ENCODE measurements at places on chromosomes 1 and 21. TPM values are rescaled to one million over a fixed set of nuclear protein-coding genes. Genes with fewer than 3 reads are reported as not detected.

The L1TD1 gene
- 0.84 TPM for total RNA-seq

The NBPF20 gene
- total RNA-seq, result 4.4 TPM

The CRB1 gene
- total RNA-seq, result 0.16 TPM

The PDE9A gene
- 3.8 TPM for total RNA-seq

The GJC2 gene
- total RNA-seq, result 4.3 TPM

The VANGL2 gene
- 1.3 TPM for total RNA-seq

The ZYG11A gene
- total RNA-seq, result 0.18 TPM

The S100A7A gene
- not detected for total RNA-seq

The SLC30A10 gene
- total RNA-seq, result not detected

The RNU1-2 gene
- total RNA-seq, result 8,154 TPM

GRCh38 chr21:39022863-39023693, 160.2 kb downstream of the PSMG1 start:
- H3K36me3 ChIP-seq, result no peaks in the 10 kb centered on the region
- peak overlapping the region; percentile 92 for H3K27ac ChIP-seq

DNA sequence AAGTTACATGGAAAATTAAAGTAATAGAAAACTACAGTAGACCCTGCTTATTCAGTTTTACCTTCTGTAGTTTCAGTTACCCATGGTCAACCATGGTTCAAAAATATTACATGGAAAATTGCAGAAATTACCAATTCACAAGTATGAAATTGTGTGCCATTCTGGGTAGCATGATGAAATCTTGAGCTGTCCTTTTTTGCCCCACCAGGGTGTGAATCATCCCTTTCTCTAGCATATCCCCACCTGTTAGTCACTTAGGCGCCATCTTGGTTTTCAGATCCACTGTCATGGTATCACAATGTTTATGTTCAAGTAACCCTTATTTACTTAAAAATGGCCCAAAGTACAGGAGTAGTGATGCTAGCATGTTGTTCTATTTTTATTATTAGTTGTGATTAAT, 3.5 kb upstream of the LRIF1 start:
- no peak overlapping the region for H3K27ac ChIP-seq
- H3K36me3 ChIP-seq, result no peaks in the 10 kb centered on the region
- no peaks in the 10 kb centered on the region for H3K4me1 ChIP-seq
- no peaks in the 10 kb centered on the region for H3K27me3 ChIP-seq

GRCh38 chr1:210223226-210223904, 9.2 kb upstream of the SERTAD4 start:
- H3K4me3 ChIP-seq, result no peak overlapping the region
- no peak overlapping the region for H3K27ac ChIP-seq
- H3K4me1 ChIP-seq, result no peaks in the 10 kb centered on the region
- H3K36me3 ChIP-seq, result no peaks in the 10 kb centered on the region
- H3K27me3 ChIP-seq, result no peaks in the 10 kb centered on the region

- H3K27me3 ChIP-seq, result no peaks in the 10 kb centered on the region
- H3K4me3 ChIP-seq, result no peak overlapping the region
- H3K4me1 ChIP-seq, result no peaks in the 10 kb centered on the region
- H3K36me3 ChIP-seq, result no peaks in the 10 kb centered on the region
- H3K27ac ChIP-seq, result no peak overlapping the region
Measured at GRCh38 chr1:173301507-173301906, 94.4 kb upstream of the TNFSF4 start.

DNA sequence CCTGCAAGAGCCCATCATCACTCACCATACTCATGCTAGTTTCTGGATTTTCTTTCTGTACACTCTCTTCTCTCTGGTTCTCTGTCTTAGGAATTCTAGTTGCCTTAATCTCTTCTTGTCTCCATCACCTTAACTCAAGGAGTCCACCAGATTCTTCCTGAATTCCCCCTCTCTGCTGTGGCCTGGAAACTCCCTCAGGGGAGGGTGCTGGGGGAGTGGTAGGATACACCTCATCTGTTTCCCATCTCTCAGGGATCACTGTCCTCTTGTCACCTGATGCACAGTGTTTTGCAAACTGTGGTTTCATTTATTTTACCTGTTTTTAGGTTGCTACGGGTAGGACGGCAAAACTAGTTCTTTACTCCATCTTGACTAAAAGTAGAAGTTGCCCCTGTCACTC, 6.6 kb upstream of the GNG12 start:
- H3K27me3 ChIP-seq, result no peaks in the 10 kb centered on the region
- peak overlapping the region; percentile 85 for H3K27ac ChIP-seq
- no peak for DNase-seq
- no peak overlapping the region for H3K4me3 ChIP-seq
- peaks cover 4% of the 10 kb centered on the region for H3K4me1 ChIP-seq
- no peaks in the 10 kb centered on the region for H3K36me3 ChIP-seq

- no peaks in the 10 kb centered on the region for H3K36me3 ChIP-seq
- H3K4me3 ChIP-seq, result no peak overlapping the region
- H3K4me1 ChIP-seq, result no peaks in the 10 kb centered on the region
Measured at GRCh38 chr1:75203415-75204277, 69.5 kb downstream of the LHX8 start.

DNA sequence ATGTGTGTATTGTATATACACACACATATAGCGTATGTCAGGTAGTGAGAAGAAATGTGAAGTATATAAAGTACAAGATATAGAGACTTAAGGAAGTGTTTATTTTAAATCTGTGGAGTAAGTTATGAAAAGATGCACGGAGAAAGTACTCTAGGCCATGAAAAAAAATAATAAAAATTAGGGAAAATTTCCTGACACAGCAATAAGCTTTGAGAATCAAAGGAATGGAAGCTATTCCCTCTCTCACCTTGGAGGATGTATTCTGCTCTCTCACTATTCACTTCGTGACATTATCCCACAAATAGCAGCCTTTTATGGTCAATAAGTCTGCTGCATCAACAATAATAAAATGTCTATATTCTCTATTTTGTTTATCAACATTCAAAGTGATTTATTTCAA, 700.4 kb upstream of the RGS18 start:
- no peak overlapping the region for H3K4me3 ChIP-seq
- H3K27ac ChIP-seq, result no peak overlapping the region
- H3K27me3 ChIP-seq, result no peaks in the 10 kb centered on the region

GRCh38 chr1:8211883-8212579, 105.9 kb upstream of the SLC45A1 start:
- no peak overlapping the region for H3K4me3 ChIP-seq
- no peaks in the 10 kb centered on the region for H3K36me3 ChIP-seq
- H3K27me3 ChIP-seq, result no peaks in the 10 kb centered on the region

GRCh38 chr1:239253032-239253431, 133.3 kb upstream of the CHRM3 start:
- no peaks in the 10 kb centered on the region for H3K36me3 ChIP-seq
- DNase-seq, result no peak
- H3K4me1 ChIP-seq, result no peaks in the 10 kb centered on the region
- H3K4me3 ChIP-seq, result no peak overlapping the region

DNA sequence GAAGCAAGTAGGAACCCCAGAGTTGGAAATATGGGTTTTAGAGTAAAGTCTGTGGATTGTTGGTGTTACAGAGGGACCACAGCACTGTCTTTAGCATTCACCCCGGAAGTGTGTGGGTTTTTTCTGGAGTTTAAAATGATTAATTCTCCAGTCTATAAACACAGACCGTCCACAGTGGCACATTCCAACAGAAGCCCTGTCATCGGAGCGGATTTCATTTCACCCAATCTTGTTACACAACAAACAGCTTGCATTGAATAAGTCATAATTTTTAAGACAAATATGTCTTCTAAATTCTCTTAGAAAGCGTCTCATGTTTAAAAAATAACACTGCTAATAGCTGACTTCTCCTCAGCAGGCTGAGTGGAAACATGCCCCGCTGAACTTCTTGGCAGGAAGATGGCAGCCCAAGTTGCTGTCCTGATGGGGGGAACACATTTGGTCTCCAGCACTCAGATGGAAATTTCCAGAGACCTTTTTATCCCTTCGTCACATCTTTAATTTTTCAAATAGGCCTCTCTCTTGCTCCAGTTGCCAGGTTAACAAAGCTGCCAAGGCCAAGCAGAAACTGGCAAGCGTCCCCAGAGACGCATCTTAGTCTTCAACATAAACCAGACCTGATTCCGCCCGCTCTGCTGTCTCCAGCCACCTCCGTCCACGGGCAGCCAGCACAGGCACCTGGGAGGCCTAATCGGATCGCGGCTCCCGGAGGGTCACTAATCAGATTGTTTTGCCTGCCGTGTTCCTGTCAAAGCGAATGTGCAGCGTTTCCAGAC, 28.8 kb upstream of the SLC19A1 start:
- H3K4me1 ChIP-seq, result no peaks in the 10 kb centered on the region
- H3K27ac ChIP-seq, result no peak overlapping the region
- no peaks in the 10 kb centered on the region for H3K36me3 ChIP-seq
- H3K4me3 ChIP-seq, result no peak overlapping the region
- no peaks in the 10 kb centered on the region for H3K27me3 ChIP-seq
- DNase-seq, result no peak

DNA sequence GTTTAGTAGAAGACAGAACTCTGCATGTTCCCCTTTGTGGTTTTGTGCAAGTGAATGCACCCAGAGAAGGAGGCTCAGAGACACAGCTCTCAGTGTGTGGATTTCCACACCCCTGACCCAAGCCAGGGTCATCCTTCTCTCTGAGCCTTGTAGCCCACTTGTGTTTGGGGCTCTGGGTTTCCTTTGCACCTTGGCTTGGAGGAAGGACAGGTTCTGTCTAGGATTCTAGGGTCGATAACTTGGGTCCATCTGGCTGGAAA, 27.2 kb downstream of the MYOG start:
- no peak overlapping the region for H3K27ac ChIP-seq
- no peaks in the 10 kb centered on the region for H3K27me3 ChIP-seq
- no peak for DNase-seq
- H3K4me3 ChIP-seq, result no peak overlapping the region

DNA sequence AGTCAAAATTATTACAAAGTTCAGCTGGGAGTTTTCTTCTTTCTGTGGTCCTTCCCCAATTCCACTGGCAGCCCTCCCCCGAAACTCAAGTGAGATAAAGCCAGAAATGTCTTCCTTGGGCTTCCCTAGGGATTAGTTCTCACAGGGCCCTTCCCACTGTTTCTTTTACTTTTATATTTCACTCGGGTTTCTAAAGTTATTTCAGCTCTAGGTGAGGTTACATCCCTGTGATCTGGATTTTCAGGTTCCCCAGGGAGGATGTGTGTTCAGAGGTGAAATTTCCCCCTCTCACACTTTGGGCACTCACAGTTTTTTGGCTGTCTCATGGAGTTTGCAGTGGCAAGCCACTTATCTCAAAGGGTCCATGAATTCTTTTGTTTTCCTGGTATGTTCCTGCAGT, 77.3 kb downstream of the DRAM2 start:
- no peak overlapping the region for H3K27ac ChIP-seq
- H3K36me3 ChIP-seq, result no peaks in the 10 kb centered on the region
- no peak overlapping the region for H3K4me3 ChIP-seq
- no peak for DNase-seq

DNA sequence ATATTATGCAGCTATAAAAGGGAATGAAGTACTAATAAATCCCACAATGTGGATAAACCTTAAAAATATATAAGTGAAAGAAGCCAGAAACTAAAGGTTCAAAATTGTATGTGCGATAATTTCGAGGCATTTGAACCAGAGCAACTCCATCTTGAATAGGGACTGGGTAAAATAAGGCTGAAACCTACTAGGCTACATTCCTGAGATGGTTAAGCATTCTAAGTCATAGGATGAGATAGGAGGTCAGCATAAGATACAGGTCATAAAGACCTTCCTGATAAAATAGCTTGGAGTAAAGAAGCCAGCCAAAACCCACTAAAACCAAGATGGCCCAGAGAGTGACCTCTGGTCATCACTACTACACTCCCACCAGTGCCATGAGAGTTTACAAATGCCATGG, 103.1 kb downstream of the SLC16A1 start:
- no peaks in the 10 kb centered on the region for H3K36me3 ChIP-seq
- H3K27ac ChIP-seq, result no peak overlapping the region
- H3K27me3 ChIP-seq, result no peaks in the 10 kb centered on the region
- H3K4me1 ChIP-seq, result no peaks in the 10 kb centered on the region

DNA sequence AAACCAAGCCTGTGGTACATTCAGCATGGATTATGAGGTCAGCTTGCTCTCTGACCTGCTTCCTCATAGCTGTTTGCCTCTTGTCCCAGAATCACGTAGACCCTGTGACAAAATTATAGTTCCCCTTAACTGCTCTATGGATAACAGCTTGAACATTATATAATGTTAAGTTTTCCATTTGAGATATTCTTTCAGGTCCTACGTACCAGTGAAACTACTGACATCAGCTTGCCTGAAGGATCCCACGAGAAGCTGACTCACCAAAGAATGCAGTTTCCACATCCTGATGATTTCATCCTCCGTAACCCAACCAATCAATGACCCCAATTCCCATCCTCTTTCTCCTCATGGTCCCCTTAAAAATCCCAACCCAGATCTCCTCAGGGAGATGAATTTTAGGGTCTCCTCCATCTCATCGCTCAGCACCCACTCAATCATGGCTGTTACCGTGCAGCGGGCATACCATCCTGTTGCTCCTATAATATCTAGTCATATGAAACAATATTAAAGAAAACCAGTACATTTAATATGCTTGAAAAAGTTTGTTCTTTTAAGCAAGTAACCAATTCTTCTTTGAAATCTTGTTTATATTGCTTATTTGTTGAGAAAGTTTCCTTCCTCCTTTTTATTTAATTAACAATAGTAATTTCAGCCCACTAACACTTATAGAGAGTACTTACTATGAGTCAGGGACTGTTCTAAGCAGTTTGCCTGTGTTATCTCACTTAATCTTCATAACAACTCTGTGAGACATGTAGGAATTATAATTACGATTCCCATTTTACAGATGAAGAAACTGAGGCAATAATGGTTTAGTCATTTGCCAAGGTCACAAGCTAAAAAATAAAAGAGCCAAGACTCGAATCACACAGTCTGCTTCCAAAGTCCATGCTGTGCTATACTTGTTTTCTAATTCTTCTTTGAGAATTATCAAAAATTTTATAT, 27.4 kb downstream of the CHML start:
- no peak for DNase-seq
- H3K4me1 ChIP-seq, result no peaks in the 10 kb centered on the region
- H3K27ac ChIP-seq, result no peak overlapping the region
- H3K36me3 ChIP-seq, result no peaks in the 10 kb centered on the region
- H3K4me3 ChIP-seq, result no peak overlapping the region

- no peak for DNase-seq
- no peak overlapping the region for H3K4me3 ChIP-seq
- H3K27me3 ChIP-seq, result no peaks in the 10 kb centered on the region
- H3K4me1 ChIP-seq, result no peaks in the 10 kb centered on the region
- H3K27ac ChIP-seq, result no peak overlapping the region
- no peaks in the 10 kb centered on the region for H3K36me3 ChIP-seq
Measured at GRCh38 chr1:8554956-8555534, 237.1 kb downstream of the SLC45A1 start.

- H3K27ac ChIP-seq, result no peak overlapping the region
- no peaks in the 10 kb centered on the region for H3K36me3 ChIP-seq
- no peak for DNase-seq
- no peaks in the 10 kb centered on the region for H3K4me1 ChIP-seq
- H3K27me3 ChIP-seq, result no peaks in the 10 kb centered on the region
- H3K4me3 ChIP-seq, result no peak overlapping the region
Measured at GRCh38 chr21:38982096-38982495, 176.4 kb downstream of the ETS2 start.

Data from aorta (tissue), 5 donors.